ENCODE measurements at places on chromosomes 7 and 10. TPM values are rescaled to one million over a fixed set of nuclear protein-coding genes. Genes with fewer than 3 reads are reported as not detected.
A peak's percentile ranks its signal among the peaks of the same experiment; 100 is the strongest.

The PTPRN2 gene
- 3.6 TPM for total RNA-seq

The RP9 gene
- 24.6 TPM for total RNA-seq

The HOXA4 gene
- 2.3 TPM for total RNA-seq

The GPR85 gene
- total RNA-seq: not detected

The PITX3 gene
- total RNA-seq: not detected

The PRKAR1B gene
- total RNA-seq: 15.6 TPM

The PLXDC2 gene
- 0.06 TPM for total RNA-seq

The WDR11 gene
- total RNA-seq: 29.3 TPM

The MPLKIP gene
- total RNA-seq: 32.2 TPM

- no peak overlapping the region for H3K27ac ChIP-seq
- DNase-seq: peak; percentile 86
- no peaks in the 10 kb centered on the region for H3K36me3 ChIP-seq
Observed at GRCh38 chr7:32536585-32536984, 41.3 kb downstream of the AVL9 start.

GRCh38 chr7:86950360-86950759 lies 109.1 kb downstream of the ELAPOR2 start:
- H3K4me3 ChIP-seq: no peak overlapping the region
- no peak for DNase-seq
- no peak overlapping the region for H3K27ac ChIP-seq
- H3K36me3 ChIP-seq: no peaks in the 10 kb centered on the region
- peaks cover 6% of the 10 kb centered on the region for H3K4me1 ChIP-seq

GRCh38 chr10:102291221-102291905 lies 46.0 kb downstream of the GBF1 start:
- no peak overlapping the region for H3K4me3 ChIP-seq
- H3K27ac ChIP-seq: no peak overlapping the region
- H3K4me1 ChIP-seq: no peaks in the 10 kb centered on the region
- H3K27me3 ChIP-seq: no peaks in the 10 kb centered on the region
- DNase-seq: no peak

DNA sequence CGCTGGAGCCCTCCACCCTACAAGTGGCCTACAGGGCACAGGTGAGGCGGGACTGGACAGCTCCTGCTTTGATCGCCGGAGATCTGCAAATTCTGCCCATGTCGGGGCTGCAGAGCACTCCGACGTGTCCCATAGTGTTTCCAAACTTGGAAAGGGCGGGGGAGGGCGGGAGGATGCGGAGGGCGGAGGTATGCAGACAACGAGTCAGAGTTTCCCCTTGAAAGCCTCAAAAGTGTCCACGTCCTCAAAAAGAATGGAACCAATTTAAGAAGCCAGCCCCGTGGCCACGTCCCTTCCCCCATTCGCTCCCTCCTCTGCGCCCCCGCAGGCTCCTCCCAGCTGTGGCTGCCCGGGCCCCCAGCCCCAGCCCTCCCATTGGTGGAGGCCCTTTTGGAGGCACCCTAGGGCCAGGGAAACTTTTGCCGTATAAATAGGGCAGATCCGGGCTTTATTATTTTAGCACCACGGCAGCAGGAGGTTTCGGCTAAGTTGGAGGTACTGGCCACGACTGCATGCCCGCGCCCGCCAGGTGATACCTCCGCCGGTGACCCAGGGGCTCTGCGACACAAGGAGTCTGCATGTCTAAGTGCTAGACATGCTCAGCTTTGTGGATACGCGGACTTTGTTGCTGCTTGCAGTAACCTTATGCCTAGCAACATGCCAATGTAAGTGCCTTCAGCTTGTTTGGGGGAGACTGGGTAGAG lies at the start of gene COL1A2:
Gene COL1A2, plus strand, starts transcription at position 459 of the 704 bp plus-strand sequence. Its CDS starts 137 bp downstream, at position 596.
- DNase-seq: peak; percentile 7
- H3K4me1 ChIP-seq: no peaks in the 10 kb centered on the region
- H3K36me3 ChIP-seq: no peaks in the 10 kb centered on the region
- no peaks in the 10 kb centered on the region for H3K27me3 ChIP-seq
- no peak within 1 kb of the TSS for H3K27ac ChIP-seq

DNA sequence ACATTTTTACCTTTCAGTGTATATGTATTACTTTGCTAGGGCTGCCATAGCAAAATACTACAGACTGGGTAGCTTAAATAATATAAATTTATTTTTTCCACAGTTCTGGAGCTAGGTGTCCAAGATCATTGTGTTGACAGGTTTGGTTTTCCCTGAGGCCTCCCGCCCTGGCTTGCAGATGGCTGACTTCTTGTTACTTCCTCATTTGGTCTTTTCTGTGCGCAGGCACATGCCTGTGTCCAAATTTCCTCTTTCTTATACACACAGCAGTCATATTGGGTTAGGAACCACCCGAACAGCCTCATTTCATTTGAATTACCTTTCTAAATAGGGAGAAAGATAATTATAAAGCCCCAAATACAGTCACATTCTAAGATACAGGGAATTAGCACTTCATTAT lies 521.6 kb upstream of the SORCS1 start:
- no peaks in the 10 kb centered on the region for H3K27me3 ChIP-seq
- H3K4me1 ChIP-seq: no peaks in the 10 kb centered on the region
- no peak overlapping the region for H3K27ac ChIP-seq
- no peak for DNase-seq

- peaks cover 11% of the 10 kb centered on the region for H3K4me1 ChIP-seq
- H3K27me3 ChIP-seq: peaks cover 18% of the 10 kb centered on the region
- DNase-seq: peak; percentile 57
- no peaks in the 10 kb centered on the region for H3K36me3 ChIP-seq
- peak within 1 kb of the TSS; percentile 95 for H3K4me3 ChIP-seq
- H3K27ac ChIP-seq: no peak within 1 kb of the TSS
Observed at GRCh38 chr7:519484-520390, at the start of gene PDGFA. Gene PDGFA (minus strand): TSS chr7:519846. CDS start chr7:519001, 845 bp downstream.

DNA sequence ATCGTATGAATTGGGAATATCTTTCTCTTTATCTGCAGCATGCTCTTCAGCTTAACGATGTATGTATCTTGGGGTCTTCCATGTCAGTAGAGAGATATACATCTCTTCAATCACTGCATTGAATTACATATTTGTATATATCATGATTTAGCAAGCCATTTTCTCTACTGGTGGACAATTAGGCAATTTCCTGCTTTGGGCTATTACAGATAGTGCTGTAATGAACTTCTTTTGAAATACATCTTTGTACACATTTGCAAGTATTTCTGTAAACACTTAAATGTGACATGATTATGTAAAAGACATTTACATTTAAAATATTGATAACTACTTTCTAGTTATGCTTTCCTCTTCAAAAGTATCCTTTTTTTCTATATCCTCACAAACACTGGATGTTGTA lies 199.0 kb downstream of the PPP1R9A start:
- H3K36me3 ChIP-seq: no peaks in the 10 kb centered on the region
- DNase-seq: no peak
- no peak overlapping the region for H3K27ac ChIP-seq
- no peaks in the 10 kb centered on the region for H3K27me3 ChIP-seq

GRCh38 chr7:22607180-22607579 lies 107.2 kb upstream of the STEAP1B start:
- H3K36me3 ChIP-seq: no peaks in the 10 kb centered on the region
- no peak for DNase-seq
- H3K4me1 ChIP-seq: peaks cover under 1% of the 10 kb centered on the region
- no peak overlapping the region for H3K27ac ChIP-seq
- no peak overlapping the region for H3K4me3 ChIP-seq

- no peak overlapping the region for H3K27ac ChIP-seq
- no peak overlapping the region for H3K4me3 ChIP-seq
- H3K36me3 ChIP-seq: peaks cover 59% of the 10 kb centered on the region
- H3K4me1 ChIP-seq: peaks cover 10% of the 10 kb centered on the region
- DNase-seq: no peak
Observed at GRCh38 chr7:116742641-116743040, 70.6 kb downstream of the MET start.

DNA sequence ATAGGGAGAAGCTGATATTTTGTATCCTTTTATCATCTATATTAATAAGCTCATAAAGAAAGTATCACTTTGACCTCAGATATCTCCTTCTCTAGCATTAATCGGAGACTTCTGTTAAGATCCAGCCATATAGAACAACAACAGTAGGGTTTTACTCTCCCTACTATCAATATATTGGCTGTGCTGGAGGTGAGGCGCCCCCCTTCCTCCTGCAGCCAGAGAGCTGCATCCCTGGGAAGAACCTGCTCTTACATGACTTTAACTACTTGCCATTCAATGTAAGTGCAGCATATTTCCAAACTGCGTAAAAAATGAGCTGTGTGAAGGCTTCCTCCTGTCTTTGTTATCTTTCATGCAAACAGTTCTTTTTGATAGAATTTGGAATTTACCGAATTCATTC lies 247.8 kb downstream of the SDK1 start:
- no peak overlapping the region for H3K27ac ChIP-seq
- DNase-seq: no peak
- no peaks in the 10 kb centered on the region for H3K4me1 ChIP-seq
- H3K27me3 ChIP-seq: no peaks in the 10 kb centered on the region
- no peaks in the 10 kb centered on the region for H3K36me3 ChIP-seq
- no peak overlapping the region for H3K4me3 ChIP-seq

GRCh38 chr10:19713800-19714525 lies 102.3 kb upstream of the PLXDC2 start:
- no peaks in the 10 kb centered on the region for H3K27me3 ChIP-seq
- no peaks in the 10 kb centered on the region for H3K4me1 ChIP-seq
- no peak overlapping the region for H3K4me3 ChIP-seq
- H3K36me3 ChIP-seq: no peaks in the 10 kb centered on the region
- no peak for DNase-seq

DNA sequence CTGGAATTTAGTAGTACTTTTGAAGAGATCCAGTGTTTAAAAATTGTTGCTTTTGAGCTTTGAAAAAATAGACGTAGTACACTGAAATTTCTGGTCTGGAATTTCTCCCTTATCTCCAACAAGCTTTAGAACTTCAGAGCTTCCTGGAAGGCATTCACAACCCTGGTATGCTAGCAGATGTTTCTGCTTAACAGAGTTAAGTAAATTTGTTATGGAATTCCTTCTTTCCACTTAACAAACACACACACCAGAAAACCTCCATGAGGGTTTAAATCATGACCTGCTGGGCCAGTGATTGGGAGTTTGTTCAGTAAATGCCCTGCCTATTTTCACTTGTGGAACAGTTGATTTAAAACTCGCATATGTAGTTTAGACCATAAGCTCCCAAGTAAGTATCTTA lies 13.7 kb downstream of the ASB15 start:
- no peaks in the 10 kb centered on the region for H3K36me3 ChIP-seq
- 0 out of 2 replicates have a peak, but pooled peaks cover 3% of the 10 kb centered on the region for H3K27me3 ChIP-seq
- no peak for DNase-seq
- no peak overlapping the region for H3K4me3 ChIP-seq

GRCh38 chr7:135537905-135538304 lies 19.8 kb upstream of the NUP205 start:
- no peaks in the 10 kb centered on the region for H3K4me1 ChIP-seq
- H3K4me3 ChIP-seq: no peak overlapping the region
- no peak overlapping the region for H3K27ac ChIP-seq
- no peak for DNase-seq

DNA sequence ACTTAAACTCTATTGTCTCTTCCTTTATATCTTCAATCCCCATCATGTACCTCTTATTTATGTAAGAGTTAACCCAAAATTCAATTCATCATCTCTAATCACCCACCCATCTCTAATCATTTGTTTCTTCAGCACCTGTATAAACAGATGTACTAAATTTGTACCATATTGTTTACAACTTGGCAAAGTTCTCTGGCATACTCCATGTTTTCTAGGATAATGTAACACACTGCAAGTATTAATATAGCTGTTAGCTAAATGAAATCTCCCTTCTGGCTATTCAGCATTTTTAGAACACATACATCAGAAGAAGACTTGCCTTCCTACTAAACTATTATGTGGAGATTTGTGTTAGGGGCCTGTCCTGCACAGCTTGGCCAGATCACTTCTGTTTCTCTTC lies 33.1 kb downstream of the MALSU1 start:
- H3K4me1 ChIP-seq: peaks cover 35% of the 10 kb centered on the region
- no peak overlapping the region for H3K4me3 ChIP-seq
- no peaks in the 10 kb centered on the region for H3K27me3 ChIP-seq
- DNase-seq: no peak
- peaks cover 6% of the 10 kb centered on the region for H3K36me3 ChIP-seq

- DNase-seq: peak; percentile 16
- peaks cover 18% of the 10 kb centered on the region for H3K4me1 ChIP-seq
- H3K27me3 ChIP-seq: no peaks in the 10 kb centered on the region
Observed at GRCh38 chr10:114855776-114856543, 34.4 kb downstream of the FHIP2A start.

DNA sequence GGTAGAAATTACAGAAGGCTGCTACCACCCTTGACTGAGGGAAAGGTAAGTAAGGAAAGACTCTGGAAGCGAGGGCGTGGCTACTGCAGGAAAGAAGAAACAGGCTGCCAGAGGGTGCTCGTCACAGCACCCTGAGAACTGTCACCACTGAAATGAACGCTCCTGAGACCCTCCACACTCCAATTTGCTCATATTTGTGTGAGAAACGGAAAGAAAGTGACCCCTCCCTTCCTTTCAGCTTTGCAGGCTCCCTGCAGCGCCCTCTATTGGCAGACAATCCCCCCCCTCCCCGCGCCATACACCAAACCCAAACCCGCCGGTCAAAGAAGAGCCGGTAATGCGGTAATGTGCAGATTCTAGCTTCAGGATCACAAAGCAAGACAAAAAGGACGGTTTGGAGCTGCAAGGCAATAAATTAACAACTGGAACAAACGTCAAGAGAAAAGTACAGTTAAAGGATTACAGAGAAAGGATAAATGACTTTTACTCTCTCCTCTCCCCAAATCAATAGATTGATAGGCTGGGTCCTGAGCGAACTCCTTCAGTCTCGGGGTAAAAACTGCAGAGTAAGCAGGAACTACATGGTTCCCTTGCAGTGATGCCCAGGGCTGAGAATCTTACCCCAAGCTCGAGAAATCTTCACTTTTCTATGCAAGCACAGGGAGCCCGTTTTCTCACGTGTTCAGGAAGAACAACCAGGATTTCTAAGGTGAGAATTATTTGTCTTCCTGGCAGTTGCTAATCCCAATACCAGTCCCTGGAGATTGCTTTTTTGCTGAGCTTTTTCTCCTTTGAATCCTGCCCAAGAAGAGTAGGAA lies 47.6 kb downstream of the STEAP1B start:
- peak overlapping the region; percentile 62 for H3K4me3 ChIP-seq
- H3K4me1 ChIP-seq: peaks cover 7% of the 10 kb centered on the region
- no peaks in the 10 kb centered on the region for H3K36me3 ChIP-seq

DNA sequence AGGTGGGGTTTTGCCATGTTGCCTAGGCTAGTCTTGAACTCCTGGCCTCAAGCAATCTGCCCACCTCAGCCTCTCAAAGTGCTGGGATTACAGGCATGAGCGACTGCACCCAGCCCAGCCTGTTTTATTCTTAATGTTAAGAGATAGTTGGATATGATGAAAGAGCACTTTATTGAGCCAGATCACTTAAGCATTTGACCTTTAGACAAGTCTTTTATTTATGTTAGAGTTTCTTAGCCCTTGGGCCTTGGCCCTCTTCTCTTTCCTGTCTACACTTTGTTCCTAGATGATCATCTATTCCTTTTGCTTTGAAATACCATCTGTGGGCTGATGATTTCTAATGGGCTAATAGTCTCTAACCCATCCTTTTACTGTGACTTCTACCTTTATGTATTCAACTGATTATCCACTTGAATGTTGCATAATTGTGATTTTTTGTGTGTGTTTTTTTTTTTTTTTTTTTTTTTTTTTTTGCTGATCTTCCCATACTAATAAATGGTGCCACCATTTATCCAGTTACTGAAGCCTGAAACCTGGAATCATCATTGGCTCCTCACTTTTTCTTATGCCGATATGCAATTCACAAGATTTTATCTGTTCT lies 34.8 kb downstream of the BTRC start:
- H3K27me3 ChIP-seq: no peaks in the 10 kb centered on the region
- no peaks in the 10 kb centered on the region for H3K4me1 ChIP-seq
- DNase-seq: no peak
- H3K27ac ChIP-seq: no peak overlapping the region
- H3K4me3 ChIP-seq: no peak overlapping the region
